Liver (tissue), 10 donors: ENCODE measurements at places on chromosomes 1 and 21.
A peak's percentile ranks its signal among the peaks of the same experiment; 100 is the strongest.

- no peaks in the 10 kb centered on the region for H3K4me1 ChIP-seq
- H3K4me3 ChIP-seq, result no peak overlapping the region
- H3K36me3 ChIP-seq, result no peaks in the 10 kb centered on the region
- no peak for DNase-seq
Measured at GRCh38 chr1:218456444-218456843, 111.3 kb downstream of the TGFB2 start.

- H3K4me3 ChIP-seq, result no peak overlapping the region
- H3K36me3 ChIP-seq, result no peaks in the 10 kb centered on the region
Measured at GRCh38 chr1:39854738-39855137, 28.6 kb downstream of the TRIT1 start.

DNA sequence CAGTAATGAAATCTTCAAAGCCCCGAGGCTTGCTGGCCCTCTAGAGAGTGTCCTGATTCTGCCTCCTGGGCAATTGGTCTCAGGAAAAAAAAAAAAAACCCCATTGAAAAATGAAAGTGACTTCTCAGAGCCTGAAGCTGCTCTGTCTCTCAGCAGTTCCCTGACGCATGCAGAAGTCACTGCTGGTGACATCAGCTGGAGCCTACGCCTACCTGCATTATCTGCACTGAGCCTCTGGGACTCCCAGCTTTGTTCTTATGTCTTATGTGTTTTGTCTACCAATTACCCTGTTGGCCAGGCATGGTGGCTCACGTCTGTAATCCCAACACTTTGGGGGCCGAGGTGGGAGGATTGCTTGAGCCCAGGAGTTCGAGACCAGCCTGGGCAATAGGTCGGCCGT, 10.1 kb upstream of the SLC25A33 start:
- peaks cover 3% of the 10 kb centered on the region for H3K4me1 ChIP-seq
- no peak for DNase-seq
- H3K27ac ChIP-seq, result no peak overlapping the region
- H3K36me3 ChIP-seq, result no peaks in the 10 kb centered on the region
- no peak overlapping the region for H3K4me3 ChIP-seq

GRCh38 chr1:7777591-7777990, 6.5 kb downstream of the VAMP3 start:
- H3K4me3 ChIP-seq, result no peak overlapping the region
- no peak for DNase-seq
- H3K4me1 ChIP-seq, result peaks cover 1% of the 10 kb centered on the region
- peaks cover 22% of the 10 kb centered on the region for H3K36me3 ChIP-seq
- H3K27me3 ChIP-seq, result no peaks in the 10 kb centered on the region
- no peak overlapping the region for H3K27ac ChIP-seq

- H3K36me3 ChIP-seq, result no peaks in the 10 kb centered on the region
- no peak for DNase-seq
- H3K4me3 ChIP-seq, result no peak overlapping the region
- no peak overlapping the region for H3K27ac ChIP-seq
Measured at GRCh38 chr1:237115035-237115434, 73.1 kb downstream of the RYR2 start.

DNA sequence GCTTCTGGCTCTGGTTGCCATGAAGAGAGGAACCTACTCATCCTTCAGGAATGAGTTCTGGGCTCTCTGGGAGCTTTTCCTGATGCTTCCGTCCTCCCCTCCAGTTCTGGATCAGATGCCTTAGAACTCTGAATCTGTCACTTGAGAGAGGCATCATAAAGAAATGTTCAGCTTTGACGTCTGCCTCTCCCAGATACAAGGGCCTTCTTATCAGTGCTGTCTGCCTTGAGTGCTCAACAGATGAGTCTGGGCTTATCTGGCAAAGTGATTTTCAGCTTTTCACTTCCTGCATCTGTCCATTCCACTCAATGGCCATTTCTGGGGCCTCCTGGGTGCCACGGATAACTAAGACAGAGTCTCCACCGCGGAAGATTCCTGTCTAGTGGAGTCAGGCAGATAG, 12.3 kb upstream of the OTUD3 start:
- H3K27me3 ChIP-seq, result peaks cover 3% of the 10 kb centered on the region
- no peaks in the 10 kb centered on the region for H3K4me1 ChIP-seq
- no peak overlapping the region for H3K4me3 ChIP-seq
- no peak overlapping the region for H3K27ac ChIP-seq
- no peak for DNase-seq
- no peaks in the 10 kb centered on the region for H3K36me3 ChIP-seq

DNA sequence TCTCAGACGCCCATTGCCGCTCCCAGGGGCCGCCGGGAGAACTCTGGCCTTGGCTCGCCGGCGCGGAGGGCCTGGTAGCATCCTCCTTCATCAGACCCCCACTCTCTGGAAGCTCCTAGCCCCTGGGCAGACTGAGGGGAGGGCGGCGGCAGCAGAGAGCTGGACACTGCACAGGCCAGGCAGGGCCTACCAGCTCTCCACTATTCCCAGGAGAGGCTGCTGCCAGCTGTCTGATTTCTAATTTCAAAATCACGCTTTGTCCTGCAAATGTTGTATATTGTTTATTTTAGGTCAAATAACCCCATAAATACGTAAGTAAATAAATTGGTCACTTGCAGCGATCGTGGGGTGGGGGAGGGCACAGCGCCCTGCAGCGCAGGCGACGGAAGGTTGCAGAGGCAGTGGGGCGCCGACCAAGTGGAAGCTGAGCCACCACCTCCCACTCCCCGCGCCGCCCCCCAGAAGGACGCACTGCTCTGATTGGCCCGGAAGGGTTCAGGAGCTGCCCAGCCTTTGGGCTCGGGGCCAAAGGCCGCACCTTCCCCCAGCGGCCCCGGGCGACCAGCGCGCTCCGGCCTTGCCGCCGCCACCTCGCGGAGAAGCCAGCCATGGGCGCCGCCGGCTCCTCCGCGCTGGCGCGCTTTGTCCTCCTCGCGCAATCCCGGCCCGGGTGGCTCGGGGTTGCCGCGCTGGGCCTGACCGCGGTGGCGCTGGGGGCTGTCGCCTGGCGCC, at the start of gene MTARC1:
Gene MTARC1, plus strand, starts transcription at position 577 of the 732 bp plus-strand sequence. Its CDS starts 32 bp downstream, at position 609.
- H3K4me3 ChIP-seq, result peak within 1 kb of the TSS; percentile 62
- peak within 1 kb of the TSS; percentile 88 for H3K27ac ChIP-seq
- H3K4me1 ChIP-seq, result peaks cover 61% of the 10 kb centered on the region
- no peaks in the 10 kb centered on the region for H3K27me3 ChIP-seq

GRCh38 chr1:234605399-234605982, 4.5 kb downstream of the IRF2BP2 start:
- H3K27ac ChIP-seq, result peak overlapping the region; percentile 100
- no peak for DNase-seq
- peaks cover 23% of the 10 kb centered on the region for H3K4me1 ChIP-seq
- peaks cover 1% of the 10 kb centered on the region for H3K36me3 ChIP-seq
- H3K4me3 ChIP-seq, result peak overlapping the region; percentile 98

DNA sequence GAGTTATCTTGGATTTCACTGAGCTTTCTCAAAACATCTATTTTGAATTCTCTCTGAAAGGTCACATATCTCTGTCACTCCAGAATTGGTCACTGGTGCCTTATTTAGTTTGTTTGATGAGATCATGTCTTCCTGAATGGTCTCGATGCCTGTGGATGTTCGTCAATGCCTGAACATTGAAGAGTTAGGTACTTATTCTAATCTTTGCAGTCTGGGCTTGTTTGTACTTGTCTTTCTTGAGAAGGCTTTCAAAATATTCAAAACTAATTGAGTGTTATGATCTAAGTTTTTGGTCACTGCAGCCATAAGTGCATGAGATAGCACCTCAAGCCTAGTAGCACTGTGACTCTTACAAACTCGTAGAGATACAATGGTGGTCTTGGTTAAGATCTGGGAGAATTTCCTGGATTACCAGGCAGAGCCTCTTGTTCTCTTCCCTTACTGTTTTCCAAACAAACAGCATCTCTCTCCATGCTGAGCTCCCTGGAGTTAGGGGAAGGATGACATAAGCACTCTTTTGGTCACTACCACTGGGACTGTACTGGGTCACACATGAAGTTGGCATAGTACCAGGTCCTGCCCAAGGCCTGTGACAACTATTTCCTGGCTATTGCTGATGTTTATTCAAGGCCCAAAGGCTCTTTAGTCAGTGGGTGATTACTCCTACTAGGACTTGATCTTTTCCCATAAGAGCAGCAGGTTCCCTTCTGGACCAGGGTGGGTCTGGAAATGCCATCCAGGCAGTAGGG, 25.6 kb downstream of the SLC22A15 start:
- H3K36me3 ChIP-seq, result no peaks in the 10 kb centered on the region
- no peak overlapping the region for H3K4me3 ChIP-seq
- no peak overlapping the region for H3K27ac ChIP-seq

DNA sequence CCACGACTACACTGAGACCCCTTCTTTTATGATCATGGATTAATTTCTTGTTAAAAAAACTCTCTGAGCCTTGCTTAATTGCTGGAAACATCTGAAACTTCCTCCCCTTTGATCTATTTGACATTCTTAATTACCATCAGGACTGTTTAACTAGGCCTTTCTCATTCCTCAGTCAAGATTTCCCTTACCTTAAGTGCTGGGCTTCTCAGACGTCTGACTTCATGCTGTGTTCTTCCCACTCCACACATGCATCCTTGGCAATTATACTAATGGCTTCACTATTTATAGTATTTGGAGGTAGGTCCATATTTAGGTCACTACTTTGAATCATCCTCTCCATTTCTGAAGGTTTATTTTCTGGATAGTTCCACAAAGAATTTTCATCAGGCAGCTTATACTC, 341.3 kb upstream of the TMPRSS15 start:
- DNase-seq, result no peak
- no peaks in the 10 kb centered on the region for H3K4me1 ChIP-seq
- no peaks in the 10 kb centered on the region for H3K27me3 ChIP-seq
- no peak overlapping the region for H3K4me3 ChIP-seq
- no peaks in the 10 kb centered on the region for H3K36me3 ChIP-seq
